ENCODE measurements at places on chromosomes 16 and 17. TPM values are rescaled to one million over a fixed set of nuclear protein-coding genes. Genes with fewer than 3 reads are reported as not detected.

- DNase-seq: no peak
- no peak overlapping the region for H3K27ac ChIP-seq
- H3K27me3 ChIP-seq: no peaks in the 10 kb centered on the region
- no peaks in the 10 kb centered on the region for H3K36me3 ChIP-seq
These were observed 845.2 kb downstream of the CDH11 start for GRCh38 chr16:64276646-64277045.

PDPK1 gene
- 39.8 TPM for total RNA-seq

DNA sequence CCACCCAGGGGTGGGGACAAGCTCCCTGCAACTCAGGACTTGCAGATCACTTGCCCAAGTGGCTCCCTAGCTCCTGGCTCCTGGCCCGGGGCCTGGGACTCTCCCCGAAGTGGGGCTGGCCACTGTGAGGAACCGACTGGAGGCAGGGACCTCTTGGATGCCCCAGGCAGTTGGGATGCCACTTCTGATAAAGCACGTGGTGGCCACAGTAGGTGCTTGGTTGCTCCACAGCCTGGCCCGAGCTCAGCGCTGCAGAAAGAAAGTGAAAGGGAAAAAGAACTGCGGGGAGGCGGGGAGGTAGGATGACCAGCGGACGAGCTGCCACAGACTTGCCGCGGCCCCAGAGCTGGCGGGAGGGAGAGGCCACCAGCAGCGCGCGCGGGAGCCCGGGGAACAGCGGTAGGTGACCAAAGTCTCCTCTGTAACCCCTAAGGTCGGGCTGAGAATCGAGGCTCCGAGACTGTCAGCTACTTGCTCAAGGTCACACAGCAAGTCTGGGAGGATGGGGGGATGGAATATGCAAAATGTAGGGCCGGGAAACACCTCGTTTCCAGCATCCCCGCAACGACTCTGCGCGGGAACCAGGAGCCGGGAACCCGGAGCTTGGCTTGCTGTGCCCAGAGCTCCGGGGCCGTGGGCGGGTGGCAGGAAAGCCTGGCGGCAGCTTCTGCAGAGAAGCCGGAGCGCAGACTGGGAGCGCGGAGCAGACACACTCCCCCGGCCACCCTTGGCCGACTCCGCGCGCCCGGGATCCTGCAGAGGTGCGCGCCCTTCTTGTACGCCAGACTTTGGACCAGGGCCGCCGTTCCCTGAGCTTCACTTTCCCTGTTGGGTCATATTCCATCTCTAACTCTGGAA, 1.9 kb downstream of the CIITA start:
- H3K36me3 ChIP-seq: no peaks in the 10 kb centered on the region
- peak; percentile 75 for DNase-seq
- peaks cover 7% of the 10 kb centered on the region for H3K4me1 ChIP-seq
- H3K27me3 ChIP-seq: no peaks in the 10 kb centered on the region
- H3K4me3 ChIP-seq: peak overlapping the region; percentile 69
- H3K27ac ChIP-seq: peak overlapping the region; percentile 63

DNA sequence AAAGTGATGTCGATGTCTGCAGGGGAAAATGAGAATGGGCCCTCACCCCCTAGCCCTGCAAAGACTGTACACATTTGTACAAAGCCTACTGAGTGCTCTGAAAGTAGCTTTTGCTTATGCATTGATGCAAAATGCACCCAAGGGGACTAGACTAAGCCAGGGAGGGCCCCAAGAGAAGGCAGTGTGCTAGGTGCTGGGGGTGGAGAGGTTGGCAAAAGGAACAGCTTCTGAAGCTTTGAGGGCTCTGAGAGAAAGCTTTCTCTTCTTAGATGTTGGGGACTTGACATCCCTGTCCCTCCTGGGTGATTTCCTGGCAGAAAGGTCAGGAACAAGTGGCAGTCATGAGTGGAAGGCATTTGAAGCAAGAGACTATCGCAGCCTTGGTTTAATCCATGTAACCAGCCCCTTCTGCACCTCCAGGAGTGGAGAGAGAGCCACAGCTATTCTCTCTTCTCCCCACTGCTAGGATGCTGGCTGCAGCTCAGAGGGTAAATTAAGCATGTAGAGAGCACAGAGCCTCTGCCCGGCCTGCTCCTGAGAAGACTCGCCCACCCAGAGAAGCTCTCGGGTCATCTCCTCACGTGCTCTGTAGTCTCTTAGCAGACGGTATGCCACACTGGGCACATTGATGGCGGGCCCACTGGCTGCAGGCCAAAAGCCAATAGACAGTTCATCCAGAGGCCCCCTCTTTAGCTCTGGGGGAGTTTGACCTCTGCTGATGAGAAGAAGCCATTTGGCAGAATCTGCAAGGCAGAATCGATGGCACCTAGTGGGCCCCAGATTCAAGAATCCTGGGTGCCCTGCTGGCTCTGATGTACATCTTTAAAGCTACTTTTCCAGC, 221.4 kb downstream of the MSI2 start:
- H3K27me3 ChIP-seq: no peaks in the 10 kb centered on the region
- H3K4me3 ChIP-seq: no peak overlapping the region
- H3K27ac ChIP-seq: peak overlapping the region; percentile 92
- peak; percentile 54 for DNase-seq
- no peaks in the 10 kb centered on the region for H3K36me3 ChIP-seq

DNA sequence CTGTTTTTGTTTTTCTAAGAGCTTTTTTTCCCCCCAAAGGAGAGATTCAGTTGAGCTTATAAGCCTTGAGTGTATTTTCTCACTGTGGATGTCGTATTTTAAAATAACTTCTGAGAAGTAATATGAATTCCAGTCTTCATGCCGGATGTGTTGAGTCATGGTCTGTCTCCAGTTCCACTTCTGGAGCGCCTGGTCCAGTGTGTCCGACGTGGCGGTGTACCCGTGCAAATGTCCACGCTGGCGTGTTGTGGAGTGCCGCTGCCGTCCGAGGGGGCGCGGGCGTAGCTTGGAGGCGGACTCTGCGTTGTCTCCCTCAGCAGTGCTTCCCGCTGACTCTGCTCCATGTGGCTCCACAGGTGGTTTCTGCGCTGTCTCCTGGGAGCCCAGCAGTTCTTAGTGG, 60.9 kb upstream of the ZNF750 start:
- no peaks in the 10 kb centered on the region for H3K4me1 ChIP-seq
- H3K27me3 ChIP-seq: no peaks in the 10 kb centered on the region

- H3K36me3 ChIP-seq: no peaks in the 10 kb centered on the region
- peaks cover 41% of the 10 kb centered on the region for H3K4me1 ChIP-seq
- H3K4me3 ChIP-seq: peak overlapping the region; percentile 11
- no peaks in the 10 kb centered on the region for H3K27me3 ChIP-seq
- no peak overlapping the region for H3K27ac ChIP-seq
- DNase-seq: peak; percentile 58
These were observed 176.2 kb upstream of the FAM20A start for GRCh38 chr17:68777243-68777855.
